ENCODE measurements at places on chromosomes 7 and 10.
A peak's percentile ranks its signal among the peaks of the same experiment; 100 is the strongest.

- no peak for DNase-seq
Measured at GRCh38 chr10:44966816-44967509, 7.4 kb downstream of the RASSF4 start.

DNA sequence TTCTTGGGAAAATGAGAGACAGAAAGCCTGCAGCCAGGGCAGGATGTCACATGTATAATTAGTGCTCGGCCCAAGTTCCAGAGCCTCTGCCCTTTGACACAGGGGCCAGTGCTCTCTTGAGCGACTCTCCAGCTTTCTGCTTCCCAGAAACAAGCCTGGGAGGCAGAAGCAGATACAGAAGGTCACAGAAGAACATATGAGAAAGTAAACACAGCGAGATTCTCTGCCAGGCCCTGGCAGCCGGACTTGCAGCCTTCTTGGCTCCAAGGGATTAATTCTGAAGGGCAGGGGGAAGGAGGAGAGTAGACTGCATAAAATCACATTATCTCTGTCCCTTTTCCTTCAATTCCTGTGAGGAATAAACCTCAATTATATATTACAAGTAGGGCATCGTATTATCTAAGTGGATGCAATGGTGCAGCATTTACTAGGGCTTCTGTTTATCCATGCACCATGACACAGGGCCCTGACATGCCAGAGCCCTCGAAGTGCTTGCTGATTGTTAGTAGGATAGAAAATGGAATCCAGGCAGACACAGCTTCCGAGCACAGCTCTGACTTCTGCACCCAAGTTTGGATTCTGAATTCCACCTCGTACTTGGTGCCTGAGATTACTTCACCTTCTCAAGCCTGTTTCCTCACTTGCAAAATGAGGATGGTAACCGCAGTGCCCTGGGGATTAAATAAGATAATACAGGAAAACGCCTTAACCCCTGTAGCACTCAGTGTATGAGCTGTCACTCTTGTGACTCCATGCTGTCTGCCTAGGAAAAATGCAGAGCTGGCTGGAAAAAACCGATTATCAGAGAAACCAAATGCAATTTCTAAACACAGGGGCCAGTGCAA lies 536.5 kb downstream of the TNS3 start:
- peak; percentile 33 for DNase-seq

- DNase-seq: no peak
Measured at GRCh38 chr7:40288827-40289226, 154.0 kb downstream of the SUGCT start.

- DNase-seq: no peak
Measured at GRCh38 chr7:104878577-104878976, 135.4 kb upstream of the KMT2E start.

- no peak for DNase-seq
Measured at GRCh38 chr10:126634911-126635310, 35.6 kb downstream of the C10orf90 start.

- DNase-seq: no peak
Measured at GRCh38 chr7:31014826-31015225, 37.3 kb upstream of the ADCYAP1R1 start.

- DNase-seq: peak; percentile 86
Measured at GRCh38 chr10:117541405-117541908, 1.1 kb upstream of the EMX2 start.

GRCh38 chr10:48194830-48195229 lies 79.7 kb downstream of the FRMPD2 start:
- DNase-seq: no peak
